ENCODE measurements at places on chromosomes 3 and 15.

DNA sequence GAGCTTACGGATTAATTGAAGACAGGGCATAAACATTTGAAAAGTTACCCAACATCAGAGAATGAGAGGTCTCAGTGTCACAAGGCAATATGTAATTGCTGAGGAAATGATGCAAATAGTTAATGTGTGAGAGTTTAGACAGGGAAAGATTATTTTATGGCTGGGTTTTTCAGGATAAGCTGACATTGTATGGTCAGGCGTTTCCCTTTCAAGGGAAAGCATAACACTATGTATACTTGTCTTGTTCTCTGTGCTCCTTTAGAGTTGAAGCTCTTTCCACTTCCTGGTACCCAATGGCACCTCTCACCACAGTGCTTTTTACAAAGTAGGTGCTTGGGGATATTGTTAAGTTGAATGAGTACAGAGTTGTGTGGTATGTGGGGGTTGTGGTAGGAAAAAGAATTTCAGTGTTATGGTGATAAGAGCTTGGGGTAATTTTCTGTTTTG, 19.9 kb downstream of the IQGAP1 start:
- DNase-seq = no peak

- no peak for DNase-seq
Observed at GRCh38 chr3:78823859-78824258, 943.9 kb downstream of the ROBO1 start.

- DNase-seq = no peak
Observed at GRCh38 chr3:47405820-47406761, 25.3 kb downstream of the PTPN23 start.

- DNase-seq = no peak
Observed at GRCh38 chr3:173796890-173797289, 399.3 kb downstream of the NLGN1 start.

DNA sequence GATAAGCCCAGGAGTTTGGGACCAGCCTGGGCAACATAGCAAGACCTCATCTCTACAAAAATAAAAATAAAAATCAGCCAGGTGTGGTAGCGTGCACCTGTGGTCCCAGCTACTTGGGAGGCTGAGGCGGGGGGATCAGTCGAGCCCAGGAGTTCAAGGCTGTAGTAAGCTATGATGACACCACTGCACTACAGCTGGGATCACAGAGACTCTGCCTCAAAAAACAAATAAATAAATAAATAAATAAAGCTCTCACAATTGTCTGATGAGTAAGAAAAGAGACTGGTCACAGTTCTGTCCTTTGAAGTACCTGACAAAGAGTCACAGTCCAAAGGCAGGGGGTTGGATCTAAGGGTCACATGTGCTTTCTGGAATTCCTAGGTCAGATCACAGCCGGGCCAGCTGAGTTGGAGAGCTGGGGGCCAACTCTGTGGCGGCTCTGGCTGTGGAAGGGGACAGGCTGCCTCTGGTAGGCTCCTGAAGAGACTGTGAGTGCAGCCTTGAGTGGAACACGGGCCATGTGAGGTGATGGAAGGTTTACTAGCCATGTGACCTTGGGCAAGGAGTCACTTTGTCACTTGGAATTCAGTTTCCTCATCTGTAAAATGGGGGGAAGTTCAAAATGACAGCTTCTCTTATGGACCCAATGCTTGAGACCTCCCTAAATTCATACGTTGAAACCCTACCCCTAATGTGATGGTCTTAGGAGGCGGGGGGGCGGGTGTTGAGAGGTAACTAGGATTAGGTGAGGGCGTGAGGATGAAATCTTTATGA, 47.2 kb downstream of the WHAMM start:
- DNase-seq = peak; percentile 13

DNA sequence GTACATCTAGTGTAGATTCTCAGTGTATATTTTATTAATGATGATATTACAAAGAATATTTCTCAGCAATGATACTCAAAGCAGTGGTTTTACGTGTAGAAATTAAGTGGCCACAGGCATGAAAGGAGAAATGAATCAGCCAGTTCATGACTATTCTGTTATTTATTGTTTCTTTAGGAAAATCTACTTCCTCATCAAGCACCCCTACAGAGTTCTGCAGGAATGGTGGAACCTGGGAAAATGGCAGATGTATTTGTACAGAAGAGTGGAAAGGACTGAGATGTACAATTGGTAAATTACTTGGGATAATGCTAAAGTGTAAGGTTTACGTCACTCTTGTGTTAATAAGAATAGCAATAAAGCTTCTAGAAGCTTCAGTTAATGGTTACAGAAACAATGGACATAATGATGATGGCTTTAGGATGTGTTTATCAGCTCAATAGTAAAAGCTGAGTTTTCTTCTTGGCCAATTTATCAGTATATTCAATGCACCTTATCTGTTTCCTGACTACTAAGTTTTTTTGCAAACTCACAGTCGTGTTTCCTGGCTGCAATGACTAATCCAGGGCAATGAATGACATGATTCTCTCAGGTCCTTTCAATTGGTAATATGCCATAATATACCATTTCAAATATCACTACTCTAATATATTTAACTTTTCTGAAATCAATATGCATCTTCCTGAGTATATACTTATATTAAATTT, 20.2 kb downstream of the ADGRG7 start:
- DNase-seq = no peak

DNA sequence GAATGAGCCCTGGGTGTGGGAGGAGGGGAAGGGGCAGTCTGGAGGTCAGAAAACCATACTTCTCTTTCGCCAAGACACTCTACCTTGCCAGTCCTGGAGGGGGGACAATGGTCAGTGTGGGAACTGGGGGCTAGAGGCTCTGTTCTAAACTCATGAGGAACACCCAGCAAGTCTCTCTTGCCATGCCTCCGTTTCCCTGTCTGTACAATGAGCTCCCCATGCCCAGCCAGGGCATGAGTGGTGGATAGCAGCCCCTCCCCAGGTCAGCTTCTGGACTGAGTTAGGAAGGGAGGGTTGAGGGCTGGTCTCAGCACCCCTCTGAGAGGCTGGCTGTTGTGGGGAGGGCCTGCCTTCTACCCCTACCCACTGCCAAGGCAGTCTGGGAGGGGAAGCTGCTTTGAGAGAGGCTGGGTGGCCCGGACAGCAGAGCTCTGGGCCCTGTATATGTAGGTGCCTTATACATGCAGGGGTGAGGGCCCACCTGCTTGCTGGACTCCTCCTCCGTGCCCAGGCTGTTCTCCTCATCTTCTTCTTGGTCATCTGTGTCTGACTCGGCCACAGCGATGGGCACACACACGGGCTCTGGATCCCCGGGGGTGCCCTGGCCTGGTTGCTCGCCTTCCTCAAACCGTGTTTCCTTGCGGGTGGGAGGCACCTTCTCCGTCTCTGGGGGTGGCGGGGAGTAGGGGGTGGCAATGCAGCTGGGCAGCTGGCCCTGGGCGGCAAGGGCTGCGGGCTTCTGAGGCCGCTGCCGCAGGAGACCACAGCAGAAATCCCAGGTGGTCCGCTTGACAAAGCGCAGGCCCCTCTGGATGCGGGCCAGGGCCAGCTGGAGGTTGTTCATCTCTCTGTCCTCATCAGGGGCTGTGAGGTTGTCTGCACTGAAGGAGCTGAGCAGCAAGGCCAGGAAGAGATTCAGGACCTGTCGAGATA, 68.8 kb downstream of the SCN5A start:
- peak; percentile 31 for DNase-seq

DNA sequence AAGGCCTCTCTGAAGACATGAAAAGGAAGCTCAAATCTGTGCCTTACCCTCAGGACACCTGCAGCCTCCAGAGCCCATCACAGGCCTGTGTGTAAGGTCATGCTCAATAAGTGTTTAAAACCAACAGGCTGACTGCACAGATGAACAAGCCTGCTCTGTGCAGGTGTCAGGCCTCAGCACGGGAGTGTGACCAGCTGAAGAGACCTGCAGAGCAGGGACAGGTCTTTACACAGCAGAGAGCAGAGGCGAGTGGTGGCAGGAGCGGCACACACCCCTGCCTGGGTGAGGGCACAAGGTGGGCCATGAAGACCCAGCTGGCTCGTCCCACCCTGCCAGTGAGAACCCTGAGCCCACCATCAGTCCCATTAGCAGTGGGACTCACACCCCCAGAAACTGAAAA, 56.9 kb downstream of the ROPN1B start:
- no peak for DNase-seq

DNA sequence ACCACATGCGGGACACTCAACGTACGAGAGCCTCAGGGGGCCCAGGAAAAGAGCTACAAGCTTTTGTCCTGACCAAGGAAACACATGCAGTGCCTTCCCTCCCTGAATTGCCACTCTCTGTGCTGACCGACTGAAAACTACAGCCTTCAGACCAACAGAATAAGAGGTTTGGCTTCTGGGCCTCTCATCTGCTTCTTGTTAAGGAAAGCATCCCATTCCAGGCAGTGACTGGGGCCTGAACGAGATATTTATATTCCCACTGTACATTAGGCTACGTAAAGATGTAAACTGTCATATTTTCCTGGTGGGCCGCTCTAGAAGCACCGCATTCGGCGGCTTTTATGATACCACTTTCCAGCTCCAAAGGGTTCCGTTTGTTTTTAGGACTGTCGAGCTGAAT, 208.9 kb upstream of the TPM1 start:
- no peak for DNase-seq

GRCh38 chr15:49628379-49628778, 7.5 kb downstream of the DTWD1 start:
- DNase-seq = no peak

- DNase-seq = peak; percentile 27
Observed at GRCh38 chr3:8624612-8625011, 20.0 kb downstream of the SSUH2 start.

DNA sequence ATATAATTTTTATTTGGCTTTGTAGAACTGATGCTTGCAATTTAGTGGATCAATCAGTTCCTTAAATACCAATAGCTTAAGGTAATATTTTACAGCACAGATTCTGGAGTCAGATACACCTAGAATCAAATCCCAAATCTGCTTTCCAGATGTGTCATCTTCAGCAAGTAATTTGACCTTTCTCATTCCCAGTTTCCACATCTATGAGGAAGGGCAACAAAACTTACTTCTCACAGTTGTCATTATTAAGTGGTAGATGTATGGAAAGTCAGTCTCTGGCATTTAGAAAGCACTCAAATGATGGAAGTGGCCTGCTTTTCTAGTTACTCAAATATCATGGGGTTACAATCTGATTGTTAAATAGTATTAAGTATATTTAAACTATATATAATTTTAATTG, 767.0 kb downstream of the CADM2 start:
- DNase-seq = no peak

DNA sequence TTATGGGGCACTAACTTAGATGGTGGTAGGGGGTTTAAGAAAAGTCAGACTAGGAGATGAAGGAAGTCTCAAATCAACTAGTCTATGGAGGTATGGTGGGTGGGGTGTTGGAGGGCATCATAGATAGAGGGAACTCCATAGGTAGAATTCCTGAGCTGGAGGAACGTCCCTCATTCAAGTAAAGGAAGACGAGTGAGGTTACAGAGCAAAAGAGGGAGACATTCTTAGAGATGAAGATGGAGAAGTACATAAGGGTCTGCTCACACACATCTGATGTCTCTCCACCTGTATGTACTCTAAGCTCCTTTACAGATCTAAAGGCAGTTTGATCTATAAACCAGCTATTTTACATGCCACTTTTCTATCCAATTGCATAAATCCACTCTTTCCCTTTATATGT, 1.4 kb downstream of the PLSCR1 start:
- DNase-seq = no peak

- DNase-seq = no peak
Observed at GRCh38 chr3:147529551-147529950, 120.4 kb downstream of the ZIC1 start.

DNA sequence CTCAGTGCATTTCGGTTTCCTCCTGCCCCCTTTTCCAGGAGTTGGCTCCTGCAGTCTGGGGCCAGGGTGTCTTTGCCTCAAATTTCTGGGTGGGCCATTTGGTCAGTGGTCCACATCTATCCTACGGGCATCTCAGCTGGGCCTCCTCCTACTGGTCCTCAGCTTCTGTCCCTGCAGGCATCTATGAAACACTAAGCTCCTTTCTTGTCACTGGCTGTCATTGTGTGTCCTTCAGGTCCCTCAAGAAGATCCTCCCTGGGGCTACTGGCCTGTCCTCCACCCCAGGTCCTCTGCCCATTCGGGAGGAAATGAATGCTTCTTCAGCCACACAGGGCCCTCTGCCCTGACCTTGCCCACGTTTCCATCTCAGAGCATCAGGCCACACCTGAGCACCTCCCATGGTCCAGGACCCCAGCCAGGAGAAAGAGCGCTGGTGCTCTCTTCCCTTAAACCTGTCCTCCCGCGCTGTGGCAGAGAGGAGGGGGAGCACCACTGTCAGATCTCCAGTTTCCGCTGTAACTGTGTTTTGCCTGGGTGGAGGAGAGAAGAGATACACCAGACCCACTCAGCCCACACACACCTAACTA, 1.8 kb downstream of the PRR23E start:
- no peak for DNase-seq

DNA sequence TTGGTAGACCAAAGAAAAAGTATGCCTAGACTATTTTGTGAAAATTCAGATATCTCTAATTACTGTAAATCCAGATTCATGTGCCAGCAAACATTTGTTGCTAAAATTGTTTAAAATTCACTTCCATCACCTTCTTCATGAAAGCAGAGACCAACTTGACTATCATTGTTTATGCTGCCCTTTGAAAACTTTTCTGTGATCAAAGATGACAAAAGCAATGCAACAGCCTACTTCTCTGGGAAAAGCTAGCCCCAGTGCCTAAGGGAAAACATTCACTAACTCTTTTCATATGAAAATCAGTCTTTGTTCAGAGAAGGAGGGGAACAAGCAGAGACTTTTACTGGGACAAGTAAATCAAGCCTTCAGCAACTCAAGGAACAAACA, 178.0 kb upstream of the P2RY1 start:
- DNase-seq = no peak

DNA sequence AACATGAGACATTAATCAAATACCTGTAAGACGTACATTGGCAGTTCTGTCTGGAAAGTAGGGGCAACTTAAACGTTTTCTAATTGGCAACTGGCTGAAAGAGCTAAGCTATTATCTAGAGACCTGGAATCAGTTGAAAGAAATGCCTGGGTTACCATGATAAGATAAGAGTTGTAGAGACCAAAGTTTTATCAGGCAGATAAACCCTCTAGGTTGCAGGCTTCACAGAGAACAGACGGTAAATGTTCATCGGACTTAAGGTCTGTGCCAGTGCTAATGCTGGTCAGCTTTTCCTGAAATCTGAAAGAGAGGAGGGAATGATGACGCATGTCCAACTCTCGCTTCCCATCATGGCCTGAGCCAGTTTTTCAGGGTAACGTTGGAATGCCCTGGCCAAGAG, 196.2 kb downstream of the ROBO2 start:
- DNase-seq = no peak

All from sciatic nerve (tissue), 2 donors.